Activated CD4-positive, alpha-beta T cell treated with anti-CD3 and anti-CD28 coated beads, Interleukin-2, amount 50 U/mL, for 24 hours (primary cell): ENCODE measurements at places on chromosomes 6 and 20.

GRCh38 chr20:60115451-60115850 is 157.2 kb downstream of the CDH26 start:
- no peak for DNase-seq

GRCh38 chr6:109714166-109714565 is 23.1 kb downstream of the FIG4 start:
- no peak for DNase-seq

DNA sequence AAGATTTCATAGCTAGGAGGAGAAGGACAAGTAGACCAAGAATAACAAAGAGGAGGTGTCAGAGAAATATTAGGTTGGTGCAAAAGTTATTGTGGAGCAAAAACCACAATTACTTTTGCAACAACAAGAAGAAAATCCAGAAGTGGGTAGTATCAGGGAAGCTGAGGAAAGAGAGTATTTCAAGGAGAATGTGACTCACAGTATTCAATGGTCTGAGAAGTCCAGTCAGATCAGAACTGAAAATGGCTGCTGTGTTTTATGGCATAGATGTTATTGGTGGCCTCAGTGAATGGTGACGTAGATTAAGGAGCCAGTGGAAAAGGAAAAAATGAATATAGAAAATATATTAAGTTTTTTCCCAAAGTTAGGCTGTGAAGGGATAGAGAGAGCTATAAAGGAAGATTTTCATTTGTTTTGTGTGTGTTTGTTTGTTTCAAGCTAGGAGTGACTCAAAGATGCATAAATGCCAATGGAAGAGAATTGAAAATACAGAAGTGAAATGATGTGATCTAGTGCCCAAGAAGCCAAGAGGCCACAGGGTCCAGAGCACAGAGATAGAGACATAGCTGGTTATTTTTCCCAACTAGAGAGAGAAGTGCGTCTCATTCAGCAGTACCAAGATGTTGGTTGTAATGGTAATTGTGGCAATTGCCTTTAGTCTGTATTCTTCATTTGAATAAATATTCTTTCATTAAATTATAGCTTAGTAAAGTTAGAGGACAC is 112.8 kb downstream of the ADTRP start:
- no peak for DNase-seq

GRCh38 chr20:9458138-9458796 is 56.1 kb upstream of the LAMP5 start:
- no peak for DNase-seq

DNA sequence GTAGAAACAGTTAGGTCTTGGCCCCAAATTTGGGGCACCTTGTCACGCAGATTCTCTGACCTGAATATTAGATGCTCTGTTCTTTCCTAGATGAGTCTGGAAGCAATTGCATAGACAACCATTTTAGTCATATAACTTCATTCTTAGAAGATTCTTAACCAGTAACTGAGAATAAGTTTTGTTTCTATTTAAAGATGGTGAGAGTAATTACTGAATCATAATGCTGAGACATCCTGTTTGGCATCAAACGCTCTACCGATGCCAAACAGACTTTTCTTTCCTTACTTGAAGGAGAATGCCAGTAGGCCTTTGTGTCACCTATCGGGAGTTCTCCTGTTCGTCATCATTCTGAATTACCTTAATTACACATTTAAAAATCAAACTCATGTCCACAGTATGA is 131.6 kb upstream of the ID4 start:
- no peak for DNase-seq

- peak; percentile 35 for DNase-seq
Observed at GRCh38 chr6:15247500-15248450, 1.9 kb downstream of the JARID2 start.

- DNase-seq: no peak
Observed at GRCh38 chr6:28251661-28252008, 434 bp downstream of the ZKSCAN4 start.

GRCh38 chr6:68559070-68559469 is 76.0 kb upstream of the ADGRB3 start:
- DNase-seq: no peak

DNA sequence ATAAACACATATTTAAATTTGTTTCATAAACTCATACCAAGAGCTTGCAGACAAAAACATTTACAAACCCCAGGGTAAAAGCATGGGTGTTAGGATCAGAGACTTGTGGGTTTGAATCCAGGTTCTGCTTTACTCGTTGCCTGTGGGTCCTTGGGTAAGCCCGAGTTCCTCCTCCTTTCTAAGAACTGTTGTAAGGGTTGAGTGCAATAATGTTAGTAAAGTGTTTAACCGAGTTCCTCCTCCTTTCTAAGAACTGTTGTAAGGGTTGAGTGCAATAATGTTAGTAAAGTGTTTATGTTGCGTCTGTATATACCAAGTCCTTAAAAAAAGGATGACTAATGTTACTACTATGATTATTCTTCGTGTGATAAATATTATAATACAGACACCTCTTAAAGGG is 18.7 kb downstream of the CCDC170 start:
- DNase-seq: no peak

GRCh38 chr6:138664745-138665144 is 108.8 kb upstream of the CCDC28A start:
- no peak for DNase-seq

DNA sequence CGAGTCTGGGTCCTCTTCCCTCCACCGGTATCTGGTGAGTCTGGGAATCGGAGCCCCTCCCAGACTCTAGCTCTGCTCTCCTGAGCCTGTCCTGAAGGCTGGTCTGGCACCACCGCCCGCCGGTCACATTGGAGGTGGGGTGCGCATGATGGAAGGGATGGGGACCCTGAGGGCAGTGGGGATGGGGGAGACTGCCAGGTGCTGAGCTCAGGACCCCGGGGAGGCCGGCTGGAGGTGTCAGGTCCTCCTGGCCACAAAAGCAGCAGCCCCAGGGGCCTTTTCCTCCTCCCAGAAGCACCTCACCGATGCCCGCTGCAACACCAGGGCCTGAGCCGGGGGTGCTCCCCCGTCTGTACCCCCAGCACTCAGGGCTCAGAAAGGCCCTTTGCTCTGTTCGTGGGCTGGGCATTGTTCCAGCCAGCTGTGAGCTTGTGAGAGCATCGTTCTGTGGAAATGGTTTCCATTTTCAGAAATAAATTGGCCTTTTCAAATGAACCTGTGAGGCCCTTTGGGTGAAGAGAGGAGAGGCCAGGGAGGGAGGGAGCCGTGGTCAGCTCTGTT is 2.5 kb upstream of the NPBWR2 start:
- no peak for DNase-seq
